Stimulated activated CD4-positive, alpha-beta T cell treated with anti-CD3 and anti-CD28 coated beads, TNF-alpha, amount 100 ng/mL, for 48 hours (primary cell): ENCODE measurements at places on chromosomes 7 and 10.

DNA sequence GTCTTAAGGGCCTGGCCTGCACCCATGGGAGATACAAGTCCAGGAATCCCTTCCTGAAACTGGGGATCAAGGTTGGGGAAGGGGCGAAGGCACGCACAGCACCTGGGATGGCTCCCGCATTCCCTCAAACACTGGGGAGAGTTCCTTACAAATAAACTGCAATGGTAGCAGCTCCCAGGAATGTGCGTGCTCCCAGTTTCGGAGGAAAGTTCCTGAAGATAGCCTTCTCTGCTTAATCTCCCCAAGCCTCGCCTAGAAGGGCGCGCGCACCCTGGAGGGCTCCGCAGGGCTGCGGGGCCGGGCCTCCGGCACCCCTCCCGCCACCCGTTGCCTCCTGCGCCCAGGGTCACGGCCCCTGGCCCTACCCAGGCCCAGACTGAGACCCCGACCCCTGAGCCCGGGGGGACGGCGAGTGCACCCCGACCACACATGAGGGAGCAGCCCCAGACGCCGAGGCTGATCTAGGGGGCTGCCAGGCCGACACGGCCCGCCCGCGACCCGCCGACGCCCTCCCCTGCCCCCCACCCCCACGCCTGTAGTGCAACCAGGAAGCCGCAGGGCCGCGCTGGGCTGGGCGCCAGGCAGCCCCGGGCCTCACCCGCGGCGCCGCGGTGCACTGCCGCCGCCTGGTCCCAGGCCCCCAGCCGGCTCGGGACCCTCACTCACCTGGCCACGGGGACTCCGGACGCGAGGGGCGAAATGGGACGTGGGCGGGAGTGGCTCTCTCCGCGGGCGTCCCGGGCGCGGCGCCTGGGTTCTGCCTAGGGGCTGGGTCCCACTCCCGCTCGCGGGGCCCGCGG is 460 bp downstream of the ANXA11 start:
- no peak for DNase-seq

DNA sequence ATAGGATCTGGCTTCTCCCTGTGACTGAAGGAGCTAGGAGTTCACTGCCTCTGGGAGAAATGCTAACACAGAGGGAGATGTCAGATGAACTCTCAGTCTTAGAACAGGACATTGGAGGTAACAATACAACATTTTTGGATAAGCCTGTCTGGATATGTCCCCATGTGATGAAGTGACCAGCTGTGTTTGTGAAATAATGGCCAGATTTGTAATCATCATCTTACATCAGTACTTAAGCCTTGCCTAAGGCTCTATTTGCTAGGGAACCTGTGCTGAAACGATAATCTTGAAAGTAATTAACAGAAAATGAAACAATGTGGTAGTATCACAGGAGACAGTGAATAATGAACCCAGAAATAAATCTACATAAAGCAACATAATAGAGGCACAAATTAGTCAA is 56.2 kb downstream of the CRPPA start:
- DNase-seq: no peak

DNA sequence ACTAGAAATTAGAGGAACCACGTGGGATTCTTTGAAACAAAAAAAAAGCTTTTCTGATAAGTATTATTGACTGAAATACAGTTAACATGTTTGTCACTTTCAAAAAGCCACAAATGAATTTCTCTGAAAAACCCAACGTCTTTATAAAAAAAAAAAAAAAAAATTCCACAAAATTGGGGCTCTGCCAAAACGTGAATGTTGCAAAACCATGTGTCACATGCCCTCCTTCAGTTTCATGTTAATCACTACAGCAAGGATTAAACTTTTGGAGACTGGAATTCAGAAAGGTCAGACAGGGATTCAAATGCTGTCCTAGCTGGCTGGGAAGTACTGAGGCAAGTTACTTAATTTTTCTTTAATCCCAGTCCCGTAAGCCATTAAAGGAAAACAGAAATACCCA is 278.0 kb upstream of the KLF14 start:
- no peak for DNase-seq

DNA sequence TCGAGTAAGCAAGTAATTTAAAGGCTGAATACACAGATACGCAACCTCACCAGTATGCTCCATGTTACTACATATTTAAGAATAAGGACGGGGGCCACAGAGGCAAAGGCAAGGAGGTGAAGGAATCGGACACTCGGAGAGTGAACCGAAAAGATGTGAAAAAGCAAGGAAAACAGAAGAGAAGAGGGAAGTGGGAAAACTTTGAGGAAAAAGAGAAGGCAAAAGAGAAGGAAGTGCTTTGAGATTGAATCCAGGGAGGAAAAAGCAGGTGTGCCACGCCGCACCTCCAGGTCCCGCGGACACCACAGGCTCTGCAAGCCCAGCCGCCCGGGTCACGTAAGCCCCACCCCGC is 367 bp upstream of the AVL9 start:
- DNase-seq: no peak

DNA sequence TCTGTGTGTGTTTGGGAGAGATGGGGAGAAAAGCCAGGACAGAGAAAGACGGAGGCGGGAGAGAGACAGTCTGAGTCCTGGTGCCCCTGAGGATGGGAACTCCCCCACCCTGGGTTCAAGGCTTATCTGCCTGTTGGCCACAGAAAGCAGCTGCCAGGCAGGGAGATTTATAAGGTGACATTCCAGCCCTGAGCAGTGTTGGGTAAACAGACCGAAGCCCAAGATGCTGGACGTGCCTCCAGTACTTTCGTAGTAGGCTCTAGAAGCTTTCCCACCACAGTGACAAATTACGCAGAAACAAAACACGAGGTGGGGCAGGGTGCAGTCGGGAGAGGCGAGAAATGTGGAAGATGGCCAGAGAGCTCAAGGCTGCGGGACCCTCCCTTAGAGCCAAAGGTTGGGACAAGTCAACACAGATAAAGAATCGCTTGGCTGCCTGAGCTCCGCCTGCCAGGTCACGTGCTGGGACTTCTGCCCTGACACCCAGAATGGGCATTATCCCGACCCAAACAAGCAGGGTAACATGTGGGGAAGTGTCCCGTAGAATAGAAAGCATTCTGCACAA is 41.1 kb downstream of the CCDC3 start:
- no peak for DNase-seq

DNA sequence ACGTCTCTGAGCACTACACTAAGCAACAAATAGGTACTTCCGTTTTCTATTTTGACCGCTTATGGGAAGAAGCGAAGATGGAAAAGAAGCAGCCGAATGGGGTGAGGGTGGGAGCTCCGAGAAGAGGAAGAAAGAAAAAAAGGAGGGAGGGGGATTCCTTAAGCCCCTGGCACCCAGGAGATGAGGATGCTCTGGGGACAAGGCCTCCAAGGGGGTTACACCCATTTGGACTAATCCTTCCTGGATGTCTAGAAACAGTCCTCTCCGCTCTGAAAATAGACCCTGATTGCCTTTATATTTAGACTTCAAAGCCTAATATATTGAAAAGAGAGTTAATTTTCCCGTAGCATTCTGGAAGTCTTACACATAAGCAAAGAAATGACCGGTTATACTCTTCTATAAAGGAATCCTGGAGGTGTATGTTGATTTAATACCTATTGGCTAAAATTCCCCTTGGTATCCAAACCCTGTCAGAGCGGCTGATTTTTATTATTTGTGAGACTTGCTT is 676 bp upstream of the HTR7 start:
- no peak for DNase-seq

DNA sequence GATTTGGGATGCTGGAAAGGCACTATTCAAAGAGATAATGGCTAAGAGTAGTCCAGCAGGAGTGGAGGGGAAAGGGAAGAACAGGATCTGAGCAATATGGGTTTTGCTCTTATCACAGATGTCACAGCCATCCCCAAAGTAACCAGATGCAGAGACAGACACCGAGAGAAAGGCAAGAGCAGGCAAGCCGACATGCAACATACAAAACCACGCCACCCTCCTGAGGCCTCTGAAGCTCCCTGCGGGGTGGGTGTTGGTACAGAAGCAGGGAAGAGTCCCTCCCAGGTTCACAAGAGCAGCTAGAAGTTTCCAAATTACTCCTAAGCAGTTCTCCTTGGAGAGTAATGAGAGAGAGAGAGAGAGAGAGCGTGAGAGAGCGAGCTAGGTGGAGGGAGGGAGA is 10.8 kb upstream of the C10orf53 start:
- no peak for DNase-seq

DNA sequence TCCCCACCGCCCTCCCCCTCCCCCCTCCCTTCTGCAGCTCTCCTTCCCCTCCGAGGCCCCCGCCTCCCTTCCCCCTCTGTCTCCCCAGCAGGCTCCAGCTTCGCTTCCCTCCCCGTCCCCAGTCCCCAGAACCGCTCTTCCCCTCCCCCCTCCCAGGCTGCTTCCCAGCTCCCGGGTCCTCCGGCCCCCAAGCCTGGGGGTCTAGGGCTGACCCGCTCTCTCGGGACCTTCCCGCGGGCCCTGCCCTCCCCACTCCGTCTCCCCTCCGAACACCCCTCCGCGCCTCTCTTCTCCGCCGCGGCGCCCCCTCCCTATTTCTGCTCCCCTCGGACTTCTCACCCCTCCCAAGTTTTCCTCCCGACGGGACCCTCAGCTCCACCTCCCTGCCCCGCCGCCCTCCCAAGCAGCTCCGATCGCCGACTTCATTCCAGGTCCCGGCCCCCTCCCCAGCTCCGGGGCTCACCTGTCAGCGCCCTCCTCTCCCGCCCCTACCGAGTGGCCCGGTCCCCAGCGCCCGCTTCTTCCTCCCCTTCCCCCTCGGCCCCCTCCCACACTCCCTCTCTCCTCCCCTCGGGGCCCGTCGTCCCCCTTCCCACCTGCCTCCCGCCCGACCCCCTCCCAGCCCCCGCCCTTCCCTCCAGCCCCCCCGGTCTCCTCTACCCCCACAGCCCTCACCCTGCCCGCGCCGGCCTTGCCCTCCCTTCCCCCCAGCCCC is 990 bp downstream of the ZNF467 start:
- DNase-seq: no peak

DNA sequence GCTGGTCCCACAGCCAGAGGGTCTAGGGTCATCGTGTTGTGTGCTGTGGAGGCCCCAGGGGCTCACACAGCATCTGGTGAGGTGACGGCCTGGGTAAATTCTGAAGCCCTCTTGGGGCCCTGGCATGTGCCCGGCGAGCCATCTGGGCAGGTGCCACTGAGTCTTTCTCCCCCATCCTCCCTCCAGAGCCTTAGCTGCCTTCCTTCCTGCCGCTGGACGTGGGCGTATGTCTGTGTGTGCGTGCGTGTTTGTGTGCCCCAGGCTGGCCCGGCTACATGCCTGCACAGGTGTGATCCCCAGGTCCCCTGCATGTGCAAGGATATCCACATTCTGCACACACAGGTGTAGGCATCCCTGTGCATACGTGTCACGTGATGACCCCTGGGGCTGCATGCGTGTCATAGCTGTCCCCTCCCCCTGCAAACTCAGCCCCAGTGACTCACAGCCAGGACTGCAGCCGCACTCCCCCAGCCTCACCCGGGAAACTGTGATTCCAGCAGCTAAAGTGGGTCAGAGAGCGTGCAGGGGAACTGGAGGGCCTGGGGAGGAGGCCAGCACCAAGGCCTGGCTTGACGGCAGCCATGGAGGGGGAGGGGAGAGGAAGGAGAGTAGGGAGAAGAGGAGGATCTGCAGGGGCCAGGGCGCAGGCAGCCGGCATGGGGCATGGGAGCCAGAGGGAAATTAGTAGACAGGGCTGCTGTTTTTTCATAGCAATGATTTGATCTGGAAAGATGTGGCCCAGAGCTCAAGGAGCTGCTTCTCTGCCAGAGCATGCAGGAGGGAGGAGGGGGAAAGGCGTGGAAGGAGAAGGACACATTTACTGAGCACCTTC is 46.4 kb downstream of the ELFN1 start:
- no peak for DNase-seq

GRCh38 chr10:17062493-17062892 is 67.1 kb downstream of the CUBN start:
- DNase-seq: no peak

DNA sequence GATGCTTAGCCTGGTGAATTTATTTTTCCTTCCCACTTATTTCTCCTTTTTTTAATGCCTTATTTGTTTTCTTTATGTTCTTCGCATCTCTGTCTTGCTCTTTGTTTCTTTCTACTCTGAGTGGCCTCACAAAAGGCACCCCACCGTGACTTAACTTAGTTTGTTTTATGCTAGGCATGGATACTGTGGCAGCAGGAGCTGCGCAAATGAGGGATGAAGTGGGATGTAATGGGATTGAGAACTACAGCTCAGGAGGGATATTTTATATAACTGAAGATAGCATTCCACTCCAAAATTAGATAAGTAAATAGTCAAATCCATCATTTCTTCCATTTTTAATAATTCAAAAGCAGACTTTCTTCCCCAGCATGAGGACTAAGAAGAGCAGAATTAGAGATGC is 1.7 kb upstream of the CACNA2D1 start:
- DNase-seq: no peak

GRCh38 chr7:120933475-120933874 is 17.1 kb upstream of the ING3 start:
- no peak for DNase-seq

GRCh38 chr7:116218051-116218645 is 7.8 kb downstream of the TES start:
- DNase-seq: no peak

DNA sequence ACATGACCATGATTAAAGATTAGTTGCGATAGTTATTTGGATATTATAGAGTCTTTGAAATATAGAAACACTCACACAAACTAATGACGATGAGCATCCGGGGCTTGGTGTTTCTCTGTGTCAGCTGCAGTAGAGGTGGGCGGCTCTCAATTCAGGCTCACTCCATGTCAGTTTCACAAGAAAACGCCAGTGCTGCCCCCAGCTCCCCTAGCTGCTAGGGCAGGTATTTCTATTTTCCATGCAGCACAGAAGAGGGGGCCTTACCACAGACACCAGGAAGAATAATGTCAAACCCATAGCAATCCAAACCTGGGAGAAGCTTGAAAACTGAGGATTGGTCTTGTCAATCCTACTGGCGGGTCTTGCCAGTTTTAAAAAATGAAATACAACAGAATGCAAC is 197.1 kb downstream of the PHTF2 start:
- DNase-seq: no peak

- DNase-seq: no peak
Measured at GRCh38 chr7:14596421-14596820, 306.1 kb downstream of the DGKB start.

DNA sequence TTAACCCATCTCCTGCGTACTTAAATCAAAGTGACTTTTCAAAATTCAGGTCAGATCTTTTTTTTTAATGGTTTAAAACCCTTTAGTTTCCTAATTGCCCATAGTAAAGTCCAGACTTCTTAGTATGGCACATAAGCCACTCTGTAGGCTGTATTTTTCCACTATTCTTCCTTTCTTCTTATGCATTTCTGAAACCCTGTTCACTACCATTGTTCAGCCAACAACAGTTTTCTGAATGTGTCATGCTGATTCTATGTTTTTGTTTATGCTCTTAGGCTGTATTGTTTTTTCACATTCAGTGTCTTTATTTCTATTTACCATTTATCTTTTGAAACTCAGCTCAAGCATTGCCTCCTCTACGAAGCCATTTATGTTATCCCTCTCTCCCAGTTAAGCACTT is 26.7 kb downstream of the CCSER2 start:
- DNase-seq: no peak

GRCh38 chr10:110058212-110058611 is 50.4 kb downstream of the ADD3 start:
- DNase-seq: no peak
